Sigmoid colon (tissue), 7 donors: ENCODE measurements at places on chromosomes 6 and 20. TPM values are rescaled to one million over a fixed set of nuclear protein-coding genes. Genes with fewer than 3 reads are reported as not detected.

BPIFA1 gene
- total RNA-seq = not detected

GRCh38 chr6:160063771-160064413 is 57.7 kb upstream of the SLC22A1 start:
- no peak for DNase-seq

GRCh38 chr6:122825163-122825562 is 36.1 kb downstream of the SMPDL3A start:
- no peak for DNase-seq

DNA sequence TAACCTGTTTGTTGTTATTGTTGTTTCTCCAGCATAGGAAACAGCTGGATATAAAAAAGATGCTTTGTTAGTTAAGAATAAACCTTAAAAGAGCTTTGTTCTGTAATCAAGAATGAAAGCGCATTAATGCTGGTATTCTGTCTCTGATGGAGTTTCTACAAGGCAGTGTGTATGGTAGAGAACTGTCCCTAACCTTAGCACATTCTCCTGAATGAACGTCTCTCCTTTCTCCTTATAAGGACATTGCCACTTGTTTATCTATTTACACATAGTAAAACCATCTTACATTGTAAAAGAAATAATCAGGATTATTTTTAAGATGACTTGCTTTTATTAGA is 33.8 kb upstream of the LCA5 start:
- DNase-seq = no peak

DNA sequence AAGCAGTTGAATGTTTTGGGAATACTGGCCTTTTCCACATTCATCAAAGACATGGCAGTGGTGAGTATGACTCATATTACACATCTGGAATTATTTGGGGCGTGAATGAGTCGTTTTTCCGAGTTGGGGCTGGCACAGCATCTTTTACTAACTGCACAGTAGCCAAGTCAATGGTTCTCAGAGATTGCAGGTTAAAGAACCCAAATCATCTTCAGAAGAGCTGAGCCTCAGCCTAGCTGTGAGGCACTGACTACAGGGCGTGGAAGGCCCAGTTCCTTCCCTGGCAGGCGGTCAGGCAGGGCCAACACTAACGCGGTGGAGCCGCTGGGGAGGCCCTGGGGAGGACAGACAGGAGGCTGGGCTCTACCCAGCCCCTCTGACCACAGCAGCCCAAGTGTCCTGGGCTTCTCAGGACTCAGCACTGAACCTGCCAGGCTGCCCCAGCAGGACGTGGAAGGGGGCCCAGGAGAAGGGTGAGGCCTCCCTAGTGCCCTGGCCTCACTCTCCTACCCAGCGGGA is 20.1 kb upstream of the HELZ2 start:
- no peak for DNase-seq

- no peak for DNase-seq
Observed at GRCh38 chr6:68975816-68976215, 340.7 kb downstream of the ADGRB3 start.

- no peak for DNase-seq
Observed at GRCh38 chr20:54355631-54356280, 119.6 kb upstream of the DOK5 start.

DNA sequence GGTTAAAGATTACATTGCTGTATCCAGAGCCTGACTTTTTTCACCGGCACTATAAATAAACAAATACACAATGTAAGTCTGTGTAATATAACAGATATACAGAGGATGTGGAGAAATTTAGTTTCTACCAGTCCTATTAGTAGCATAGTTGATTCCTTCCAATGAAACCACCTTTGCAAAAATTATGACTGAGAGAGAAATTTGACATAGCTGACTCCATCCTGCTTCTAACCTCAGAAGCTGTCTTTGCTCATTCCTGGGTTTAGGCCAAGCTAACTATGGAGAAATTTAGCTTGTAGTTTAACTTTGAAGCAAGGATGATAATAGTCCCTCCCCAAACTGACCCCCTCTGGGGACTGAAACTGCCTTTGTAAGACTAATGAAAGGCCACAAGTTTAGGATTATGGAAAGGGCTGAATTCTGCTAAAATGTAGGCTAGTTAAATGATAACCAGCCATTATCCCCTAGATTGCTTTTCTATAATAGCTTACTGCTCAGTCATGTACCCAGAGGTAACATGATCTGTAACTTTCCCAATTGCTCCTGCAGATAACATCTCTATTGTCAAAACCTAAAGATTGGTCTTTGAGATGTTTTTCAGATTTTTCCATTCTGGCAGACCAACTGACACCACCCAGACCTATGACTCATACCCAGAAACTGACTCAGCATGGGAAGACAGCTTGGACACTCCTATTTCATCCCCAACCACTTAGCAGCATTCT is 172.8 kb upstream of the ARG1 start:
- no peak for DNase-seq

RCAN2 gene
- 22.7 TPM for total RNA-seq

KIF16B gene
- 22.4 TPM for total RNA-seq

DNA sequence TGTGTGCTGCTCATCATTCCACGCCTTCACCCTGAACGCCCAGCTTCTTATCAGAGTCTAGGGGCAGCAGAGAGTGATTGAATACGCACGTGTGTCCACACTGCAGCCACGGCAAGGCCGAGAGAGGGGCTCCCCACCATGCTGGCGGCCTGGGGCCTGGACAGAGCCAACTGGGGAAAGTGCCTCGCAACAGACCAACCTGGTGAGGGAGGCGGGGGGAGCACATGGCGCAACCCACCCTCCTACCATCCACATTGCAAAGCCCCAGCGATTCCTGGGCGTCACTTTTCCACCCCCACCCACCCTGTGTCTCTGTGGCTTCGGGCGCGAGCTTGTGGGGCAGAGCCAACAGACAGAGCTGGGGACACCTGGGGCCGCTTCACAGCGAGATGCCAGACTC is 66.4 kb upstream of the DUSP22 start:
- no peak for DNase-seq

DNA sequence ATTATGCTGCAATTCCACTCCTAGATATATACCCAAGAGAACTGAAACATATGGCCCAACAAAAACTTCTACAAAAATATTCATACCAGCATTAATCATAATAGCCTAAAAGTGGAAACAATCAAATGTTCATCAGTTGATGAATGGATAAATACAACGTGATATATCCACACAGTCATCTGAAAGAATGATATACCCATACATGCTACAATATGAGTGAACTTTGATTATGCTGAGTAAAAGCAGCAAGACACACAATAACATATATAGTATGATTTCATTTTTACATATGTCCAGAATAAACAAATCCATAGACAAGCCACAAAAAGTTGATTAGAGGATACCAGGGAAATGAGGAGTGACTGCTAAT is 30.7 kb downstream of the CDK19 start:
- no peak for DNase-seq

DNA sequence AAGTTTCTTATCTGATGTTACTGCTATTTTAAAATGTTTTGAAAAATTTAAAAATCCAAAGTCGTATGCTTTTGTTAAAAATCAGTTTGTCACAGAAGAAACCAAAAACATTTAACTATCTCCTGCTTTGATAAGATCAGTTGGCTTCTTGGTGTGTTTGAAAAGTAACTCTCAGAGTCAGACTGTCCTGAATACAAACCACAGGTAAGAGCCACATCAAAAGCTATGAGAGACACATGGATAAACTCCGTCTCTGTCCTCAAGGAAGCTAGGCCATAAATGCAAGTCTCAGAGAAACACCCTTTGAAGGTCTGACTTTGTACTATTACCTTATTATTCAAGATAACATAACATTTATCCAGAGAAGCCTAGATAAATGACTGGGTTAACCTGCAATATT is 7.7 kb downstream of the HBS1L start:
- no peak for DNase-seq

DNA sequence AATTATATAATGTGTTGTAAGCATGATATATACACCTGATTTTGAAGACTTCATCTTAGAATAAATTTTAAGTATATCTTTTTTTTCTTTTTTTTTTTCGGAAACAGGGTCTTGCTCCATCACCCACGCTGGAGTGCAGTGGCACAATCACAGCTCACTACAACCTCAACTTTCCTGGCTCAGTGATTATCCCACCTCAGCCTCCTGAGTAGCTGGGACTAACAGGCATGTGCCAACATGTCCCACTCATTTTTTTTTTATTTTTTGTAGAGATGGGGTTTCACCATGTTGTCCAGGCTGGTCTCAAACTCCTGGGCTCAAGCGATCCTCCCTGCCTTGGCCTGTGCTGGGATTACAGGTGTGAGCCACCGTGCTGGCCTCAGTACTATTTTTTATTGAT is 17.1 kb downstream of the VPS52 start:
- peak; percentile 12 for DNase-seq

- no peak for DNase-seq
Observed at GRCh38 chr6:33599413-33599938, 19.4 kb upstream of the BAK1 start.

DNA sequence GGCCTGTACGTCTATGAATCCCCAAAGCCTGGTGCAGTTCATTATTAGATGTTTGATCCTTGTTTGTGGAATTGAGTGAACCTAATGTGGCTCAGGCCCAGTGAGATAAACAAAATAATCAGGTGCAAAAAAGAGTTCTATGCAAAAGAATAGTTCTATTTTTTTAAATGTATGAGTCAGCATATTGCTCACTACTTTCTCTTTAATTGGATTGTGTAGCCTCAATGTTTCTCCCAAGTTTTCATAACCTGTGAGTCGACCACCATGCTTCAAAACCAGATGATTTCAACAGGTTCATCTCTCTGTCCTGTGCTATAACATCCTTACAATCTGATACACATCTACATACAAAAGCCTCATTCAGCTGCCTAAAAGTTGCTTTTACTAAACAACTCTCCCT is 116.5 kb upstream of the HDAC2 start:
- DNase-seq = no peak
